ENCODE measurements at places on chromosomes 5 and 9.

DNA sequence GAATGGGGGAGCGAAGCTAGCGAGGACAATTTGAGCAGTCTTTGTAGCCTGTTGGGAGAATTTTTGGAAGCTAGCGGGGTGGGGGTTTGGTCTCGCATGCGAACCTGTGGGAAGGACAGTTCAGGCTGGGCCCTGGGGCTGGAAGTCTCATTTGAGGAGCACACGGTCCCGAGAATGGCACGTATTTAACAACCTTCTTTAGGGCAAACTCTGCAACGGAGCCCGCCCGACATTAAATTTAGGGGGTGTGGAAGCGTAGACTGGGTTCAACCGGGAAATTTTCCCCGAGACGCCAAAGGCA lies 35.2 kb upstream of the NFIB start:
- no peak for DNase-seq

DNA sequence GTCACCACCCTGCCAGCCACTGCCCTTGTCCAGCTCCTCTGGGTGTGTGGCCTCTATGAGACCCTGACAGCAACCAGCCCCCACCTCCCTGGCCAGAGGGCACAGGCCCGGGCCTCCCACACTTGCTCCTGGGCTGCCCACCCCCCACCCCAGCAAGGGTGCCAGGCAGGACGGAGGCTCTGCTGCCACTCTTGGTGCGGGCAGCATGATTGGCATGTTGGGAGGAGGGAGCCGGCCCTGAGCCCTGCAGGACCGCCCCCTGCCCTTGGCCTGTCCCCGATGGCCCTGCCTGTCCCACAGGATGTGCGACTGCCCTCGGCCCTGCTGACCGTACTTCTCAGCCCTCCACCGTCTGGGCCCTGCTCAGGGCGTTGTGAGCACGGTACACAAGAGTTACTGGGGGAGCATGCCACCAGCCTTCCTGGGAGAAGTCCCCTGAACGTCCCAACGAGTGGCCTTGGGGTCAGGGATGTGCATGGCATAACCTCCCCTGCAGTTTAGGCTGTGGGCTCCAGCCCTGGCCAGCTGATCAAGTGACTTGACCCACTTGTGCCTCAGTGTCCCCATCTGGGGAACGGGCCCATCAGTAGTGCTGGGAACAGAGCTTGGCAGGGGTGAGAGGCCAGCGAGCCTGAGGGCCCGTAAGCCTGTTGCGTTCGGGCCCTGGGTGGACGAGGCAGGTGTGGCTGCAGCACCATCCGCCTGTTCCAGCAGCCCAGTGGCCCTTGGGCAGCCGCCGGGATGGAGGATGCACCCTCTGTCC lies 16.0 kb downstream of the GPSM1 start:
- no peak for DNase-seq

DNA sequence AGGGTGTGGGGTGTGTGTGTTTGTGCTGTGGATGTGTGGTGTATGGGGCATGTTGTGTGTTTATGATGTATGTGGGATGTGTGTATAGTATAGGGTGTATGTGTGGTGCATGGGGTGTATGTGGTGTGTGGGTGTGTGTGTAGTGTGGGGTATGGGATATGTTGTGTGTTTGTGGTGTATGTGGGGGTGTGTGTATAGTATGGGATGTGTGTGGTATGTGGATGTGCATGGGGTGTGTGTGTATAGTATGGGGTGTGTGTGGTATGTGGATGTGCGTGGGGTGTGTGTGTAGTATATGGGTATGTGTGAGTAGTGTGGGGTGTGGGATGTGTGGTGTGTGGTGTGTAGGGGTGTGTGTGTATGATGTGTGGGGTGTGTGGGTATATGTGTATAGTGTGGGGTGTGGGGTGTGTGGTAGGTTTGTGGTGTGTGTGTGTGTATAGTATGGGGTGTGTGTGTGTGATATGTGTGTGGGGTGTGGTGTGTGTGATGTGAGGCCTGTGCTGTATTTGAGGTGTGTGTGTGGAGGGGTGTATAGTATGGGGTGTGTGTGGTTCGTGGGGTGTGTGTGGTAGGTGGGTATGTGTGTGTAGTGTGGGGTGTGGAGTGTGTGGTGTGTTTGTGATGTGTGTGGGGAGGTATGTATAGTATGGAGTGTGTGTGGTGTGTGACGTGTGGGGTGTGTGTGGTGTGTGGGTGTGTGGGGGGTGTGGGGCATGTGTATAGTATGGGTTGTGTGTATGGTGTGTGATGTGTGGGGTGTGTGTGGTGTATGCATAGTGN lies 10.5 kb downstream of the ECSCR start:
- no peak for DNase-seq

GRCh38 chr9:137293482-137294090 lies 8.5 kb downstream of the NRARP start:
- DNase-seq: no peak

DNA sequence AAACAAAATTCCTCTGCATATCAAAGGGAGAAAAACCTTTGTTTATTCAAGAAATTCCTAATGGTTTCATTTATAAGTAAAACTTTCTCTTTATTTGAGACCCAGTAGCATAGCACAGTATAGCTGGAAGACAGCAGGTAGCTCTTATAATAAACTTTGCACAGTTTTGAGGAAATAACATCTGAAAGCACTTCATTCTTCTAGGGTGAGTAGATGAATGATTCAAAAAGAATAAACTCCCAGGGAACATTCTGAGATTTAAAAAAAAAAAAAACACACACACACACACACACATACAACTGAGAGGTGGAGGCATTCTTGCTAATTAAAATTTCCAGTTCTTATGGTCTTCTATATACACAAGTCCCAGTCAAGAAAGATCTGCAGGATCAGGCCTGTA lies 197.3 kb downstream of the BNC2 start:
- DNase-seq: no peak

GRCh38 chr5:1517838-1518237 lies 5.9 kb downstream of the LPCAT1 start:
- DNase-seq: no peak

- DNase-seq: no peak
These were observed 10.4 kb upstream of the PPP2CA start for GRCh38 chr5:134236318-134236717.

All from CD4-positive, alpha-beta T cell (primary cell).